NCI-H1694 treated with DMSO at 0.1 percent for 48 hours (cell line): ENCODE measurements at places on chromosomes 1 and 21.

DNA sequence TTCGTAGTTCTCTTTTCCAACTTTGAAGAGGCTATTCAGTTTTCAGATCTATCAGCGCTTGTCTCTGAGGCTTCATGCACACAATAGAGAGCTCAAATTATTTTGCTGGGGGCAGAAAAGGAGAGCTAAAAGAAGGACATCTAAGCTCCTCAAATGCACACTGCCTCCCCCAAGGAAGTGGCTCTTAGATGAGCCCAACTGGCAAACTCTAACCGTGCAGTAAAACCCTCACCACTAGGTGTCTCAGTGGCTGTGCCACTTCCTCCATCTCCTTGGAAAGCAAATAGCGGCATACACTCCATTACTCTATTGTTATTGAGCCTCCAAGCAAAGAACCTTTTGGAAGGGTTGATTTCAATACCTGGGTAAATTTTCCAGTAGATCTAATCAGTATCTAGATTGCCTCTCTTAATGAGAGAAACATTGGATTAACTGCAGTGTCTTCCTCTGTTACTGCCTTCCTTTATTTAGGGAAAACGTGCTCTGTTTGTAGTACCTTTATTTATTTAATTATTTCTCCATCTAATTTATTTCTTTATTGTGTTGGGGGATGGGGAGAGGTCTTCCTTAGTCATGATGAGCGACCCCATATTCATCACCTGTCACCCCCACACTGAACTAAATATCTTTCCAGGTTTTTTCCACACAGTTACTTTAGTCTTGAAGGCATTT, 9.2 kb upstream of the SFPQ start:
- peak; percentile 84 for DNase-seq

- no peak for DNase-seq
These were observed 151.3 kb upstream of the NEGR1 start for GRCh38 chr1:72433591-72433990.

DNA sequence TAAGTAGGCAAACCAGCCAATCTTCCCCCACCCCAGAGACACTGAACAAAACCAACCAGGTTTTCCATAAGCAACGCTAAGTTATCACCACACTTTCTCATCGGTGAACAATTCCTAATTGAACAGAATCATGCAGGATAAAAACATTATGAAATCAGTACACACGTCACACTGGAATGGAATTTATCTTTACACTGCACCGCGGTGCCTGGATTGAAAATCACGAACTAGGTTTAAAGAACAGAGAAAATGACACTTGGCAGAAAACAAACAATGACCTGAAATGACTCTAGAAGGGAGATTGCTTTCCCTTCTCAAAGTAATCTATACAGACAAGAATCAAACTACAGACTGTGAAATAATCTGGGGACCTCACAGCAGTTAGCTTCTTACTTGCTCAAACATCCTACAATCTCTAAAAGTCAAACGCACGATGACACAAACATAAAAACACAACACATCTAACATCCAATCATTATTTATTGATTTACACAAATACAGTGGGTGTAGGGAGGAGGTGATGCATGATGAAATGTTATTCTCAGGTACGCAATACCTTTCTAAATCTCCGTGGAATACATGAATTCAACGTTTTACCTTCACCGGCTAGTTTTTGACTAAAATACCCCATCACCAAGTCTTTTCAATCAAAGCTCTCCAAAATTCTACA, 1.9 kb downstream of the EIF4G3 start:
- no peak for DNase-seq

DNA sequence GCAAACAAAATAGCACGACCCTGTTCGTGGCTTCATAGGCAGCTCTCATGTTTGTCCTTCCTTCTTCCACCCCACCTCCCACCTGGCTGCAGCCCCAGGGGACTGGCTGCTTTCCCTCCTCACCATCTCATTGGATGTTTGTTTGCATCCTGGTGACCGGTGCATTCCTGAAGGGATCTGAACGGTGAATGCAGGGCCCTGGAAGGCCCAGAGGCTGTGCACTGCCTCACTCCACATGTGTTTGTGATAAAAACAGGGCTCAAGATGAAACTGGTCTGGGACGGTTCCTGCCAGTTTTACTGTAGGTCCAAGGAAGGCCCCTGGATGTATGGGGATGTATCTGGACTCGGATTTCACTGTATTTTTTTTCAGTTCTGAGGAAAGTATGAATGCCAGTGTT, 42.8 kb downstream of the CNN3 start:
- DNase-seq = no peak

GRCh38 chr1:17723684-17724083, 31.4 kb upstream of the ACTL8 start:
- DNase-seq = no peak

DNA sequence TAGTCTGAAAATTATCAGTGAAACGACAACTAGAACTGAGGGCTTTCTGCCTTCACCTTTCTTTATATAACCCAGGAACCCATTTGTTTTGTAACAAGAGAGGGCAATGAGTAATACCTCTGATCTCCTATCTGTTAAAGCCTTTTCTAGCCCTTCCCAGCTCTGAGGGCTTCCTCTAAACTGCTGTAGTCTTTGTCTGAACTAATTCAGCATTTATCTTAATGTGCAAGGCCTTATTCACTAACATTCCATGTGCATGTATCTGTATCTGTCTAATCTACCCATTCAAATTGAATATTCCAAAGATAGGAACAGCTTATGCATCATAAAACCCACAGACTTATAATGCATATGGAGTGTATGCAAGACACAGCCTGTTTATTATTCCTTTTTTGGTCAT, 167.1 kb downstream of the LYPLAL1 start:
- DNase-seq = no peak

GRCh38 chr1:208179263-208179816, 64.8 kb downstream of the PLXNA2 start:
- no peak for DNase-seq

DNA sequence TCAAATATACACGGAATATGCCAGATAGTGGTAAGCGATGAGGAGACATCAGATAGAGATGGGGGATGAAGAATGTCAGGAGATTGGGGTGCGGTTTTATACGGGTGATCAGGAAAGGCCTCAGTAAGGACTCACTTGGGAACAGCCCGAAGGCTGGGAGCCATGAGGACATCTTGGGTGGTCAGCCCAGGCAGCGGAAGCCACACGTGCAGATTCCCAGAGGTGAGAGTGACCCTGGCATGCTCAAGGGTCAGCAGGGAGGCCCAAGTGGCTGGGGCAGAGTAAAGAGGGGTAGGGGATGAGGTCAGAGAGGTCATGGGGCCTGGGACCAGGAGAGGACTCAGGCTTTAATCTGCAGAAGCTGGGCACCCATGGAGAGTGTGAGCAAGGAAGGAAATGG, 106.6 kb downstream of the MATN1 start:
- DNase-seq = no peak

DNA sequence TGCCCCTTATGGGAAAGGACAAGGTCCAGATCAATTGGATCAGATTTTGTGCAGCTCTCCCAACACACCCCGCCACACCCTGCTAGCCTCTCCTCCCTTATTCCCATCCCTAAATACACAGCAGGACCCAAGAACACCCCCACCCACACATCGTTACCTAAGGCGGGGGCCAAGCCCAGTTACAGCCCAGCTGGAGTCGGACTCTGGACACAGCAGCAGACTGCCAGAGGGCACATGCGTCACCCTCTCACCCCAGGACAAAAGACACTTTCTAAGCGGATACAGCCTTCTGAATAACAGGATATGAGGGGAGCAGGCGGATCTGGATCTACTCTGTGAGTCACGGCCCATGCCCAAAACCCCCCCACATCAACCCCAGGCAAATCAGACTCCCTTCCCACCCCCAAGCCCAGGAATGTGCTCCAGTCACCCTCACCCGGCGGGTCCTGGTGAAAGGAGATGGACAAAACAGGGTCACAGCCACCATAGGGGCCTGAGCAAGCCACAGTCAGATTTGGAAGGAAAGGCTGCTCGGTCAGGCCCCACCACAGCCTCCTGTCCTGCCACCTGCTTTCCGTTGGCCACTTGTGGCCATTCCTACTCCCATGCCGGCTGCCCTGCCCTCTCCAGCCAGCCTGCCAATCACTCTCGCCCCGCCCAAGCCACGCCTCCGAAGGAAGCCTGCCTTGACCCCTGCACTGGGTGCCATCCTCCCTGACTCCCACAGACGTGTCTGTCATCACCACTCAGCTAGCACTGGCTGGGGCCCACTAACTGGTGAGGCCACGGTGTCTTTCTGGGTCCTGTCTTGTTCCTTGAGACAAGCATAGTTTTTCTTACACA, 4.0 kb downstream of the S100A16 start:
- no peak for DNase-seq

DNA sequence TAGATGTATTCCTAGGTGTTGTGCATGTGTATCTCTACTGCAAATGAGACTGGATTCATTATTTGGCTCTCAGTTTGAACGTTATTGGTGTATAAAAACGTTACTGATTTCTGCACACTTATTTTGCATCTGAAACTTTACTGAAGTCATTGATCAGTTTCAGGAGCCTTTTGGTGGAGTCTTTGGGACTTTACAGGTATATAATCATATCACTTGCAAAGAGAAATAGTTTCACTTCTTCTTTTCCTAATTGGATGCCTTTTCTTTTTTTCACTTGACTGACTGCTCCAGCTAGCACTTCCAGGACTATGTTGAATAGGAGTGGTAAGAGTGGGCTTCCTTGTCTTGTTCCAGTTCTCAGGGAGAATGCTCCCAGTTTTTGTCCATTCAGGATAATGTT, 252.2 kb downstream of the SMYD3 start:
- DNase-seq = no peak

- DNase-seq = no peak
These were observed 44.5 kb upstream of the SMYD2 start for GRCh38 chr1:214236477-214236876.

DNA sequence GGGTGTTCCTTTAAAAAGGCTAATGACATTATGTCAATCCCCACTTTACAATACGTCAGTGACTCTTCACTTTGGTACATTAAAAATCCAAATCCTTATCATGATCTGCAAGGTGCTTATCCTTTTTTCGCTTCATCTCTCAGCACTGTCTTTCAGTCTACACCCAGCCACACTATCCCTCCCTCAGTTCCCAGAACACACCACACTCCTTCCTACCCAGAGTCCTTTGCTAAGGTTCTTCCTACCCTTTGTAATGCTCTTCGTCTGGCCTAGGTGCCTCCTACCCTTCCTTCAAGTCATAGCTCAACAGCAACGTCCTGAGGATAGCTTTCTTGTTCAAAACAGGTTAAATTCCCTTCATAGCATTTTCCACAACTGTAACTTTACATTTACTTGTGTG, 152.6 kb downstream of the RERE start:
- DNase-seq = no peak

DNA sequence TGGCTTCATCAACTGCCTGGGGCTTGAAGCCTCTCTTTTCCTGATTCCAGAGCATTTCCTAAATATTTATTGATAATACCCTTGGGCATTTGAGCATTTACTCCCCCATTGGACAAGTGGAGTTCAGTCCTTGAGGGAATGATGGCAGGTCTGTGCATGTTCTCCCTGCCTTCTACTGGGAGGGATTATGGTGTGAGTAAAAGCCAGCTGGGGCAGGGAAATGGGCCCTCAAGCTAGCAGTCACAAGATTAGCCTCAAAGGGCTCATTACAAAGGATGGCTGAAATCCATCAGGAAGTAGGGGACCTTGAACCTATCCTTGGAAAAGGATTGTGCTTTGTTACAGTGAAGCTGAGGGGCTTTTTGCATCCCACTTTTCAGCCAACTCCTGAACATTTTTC, 24.2 kb upstream of the OSBPL9 start:
- no peak for DNase-seq

DNA sequence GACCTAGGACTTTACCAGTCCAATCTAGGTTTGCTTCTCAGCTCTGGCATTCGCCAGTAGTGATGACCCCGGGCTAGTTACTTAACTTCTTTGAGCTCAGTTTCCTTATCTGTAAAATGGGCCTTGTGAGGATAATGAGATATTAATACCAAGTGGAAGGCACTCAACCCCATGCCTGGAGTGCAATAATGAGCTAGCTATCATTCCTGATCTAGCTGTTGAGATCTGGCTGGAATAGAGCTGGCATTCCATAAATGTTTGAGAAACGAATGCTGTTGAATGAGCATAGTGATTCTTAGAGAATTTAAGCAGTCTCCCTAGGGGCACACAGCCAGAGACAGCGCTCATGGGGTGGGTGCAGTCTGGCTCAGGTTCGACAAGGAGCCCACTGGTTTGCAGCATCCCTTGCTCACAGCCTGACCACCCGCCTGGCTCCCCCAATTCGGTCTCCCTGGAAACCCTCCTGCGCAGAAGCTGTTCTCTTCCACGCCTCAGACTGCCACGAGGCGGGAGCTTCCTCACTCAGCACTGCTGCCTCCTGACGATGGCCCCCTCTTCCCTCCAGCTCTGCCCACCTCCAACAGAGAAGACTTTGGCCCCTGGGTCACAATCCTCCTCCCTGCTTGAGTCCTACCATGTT, 32.5 kb downstream of the DHCR24 start:
- no peak for DNase-seq

DNA sequence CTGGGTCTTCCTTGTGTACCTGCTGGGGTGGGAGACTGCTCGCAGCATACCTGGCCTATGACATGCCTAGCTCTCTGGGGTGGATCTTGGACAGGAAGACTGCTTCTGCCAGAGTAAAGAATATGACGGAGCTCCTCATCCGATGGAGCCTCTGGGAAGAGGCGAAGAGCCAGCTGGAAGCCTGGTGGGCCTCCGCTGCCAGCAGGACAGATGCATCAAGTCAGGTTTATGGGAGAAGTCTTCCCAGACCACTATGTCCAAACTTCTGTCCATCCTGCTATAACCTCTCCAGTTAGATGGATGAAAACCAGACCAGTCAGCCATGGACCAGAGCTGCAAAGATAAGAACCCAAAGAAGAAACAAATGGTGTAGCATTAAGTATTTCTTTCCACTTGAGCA, 27.7 kb upstream of the NGF start:
- no peak for DNase-seq

- no peak for DNase-seq
These were observed 54.7 kb downstream of the B3GALT5 start for GRCh38 chr21:39667353-39667891.

DNA sequence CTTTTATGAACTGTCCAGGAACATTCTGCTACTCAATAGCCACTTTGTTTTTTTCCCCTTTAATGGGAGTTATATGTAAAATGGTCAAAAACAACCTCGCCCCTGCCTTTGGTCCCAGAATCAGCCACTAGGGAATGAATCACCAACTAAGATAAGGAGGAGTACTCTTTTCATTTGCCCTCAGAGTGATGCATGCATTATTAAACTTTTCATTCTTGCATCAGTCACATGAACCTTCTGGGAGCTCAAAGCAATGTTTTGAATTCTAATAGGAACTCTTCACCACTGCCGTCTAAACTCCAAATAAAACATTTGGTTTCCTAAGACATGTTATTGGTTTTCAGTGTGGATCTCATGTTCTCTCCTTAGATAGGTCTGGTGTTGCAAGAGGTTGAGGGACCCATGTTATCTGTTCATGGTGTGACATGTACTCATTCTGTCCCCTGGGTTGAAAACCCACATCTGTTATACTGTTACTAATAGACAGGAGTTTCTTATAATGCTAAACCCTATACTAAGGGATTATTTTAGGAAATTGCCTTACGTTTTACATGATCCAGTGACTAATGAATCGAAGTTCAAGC, 17.8 kb upstream of the HSD17B7 start:
- DNase-seq = no peak

GRCh38 chr1:17027403-17027802, 15.7 kb upstream of the ATP13A2 start:
- DNase-seq = no peak

- no peak for DNase-seq
These were observed 2.1 kb downstream of the SLAMF6 start for GRCh38 chr1:160520999-160521398.

GRCh38 chr1:89540406-89540970, 15.9 kb downstream of the LRRC8B start:
- DNase-seq = no peak
